ENCODE measurements at places on chromosomes 11 and 22.

DNA sequence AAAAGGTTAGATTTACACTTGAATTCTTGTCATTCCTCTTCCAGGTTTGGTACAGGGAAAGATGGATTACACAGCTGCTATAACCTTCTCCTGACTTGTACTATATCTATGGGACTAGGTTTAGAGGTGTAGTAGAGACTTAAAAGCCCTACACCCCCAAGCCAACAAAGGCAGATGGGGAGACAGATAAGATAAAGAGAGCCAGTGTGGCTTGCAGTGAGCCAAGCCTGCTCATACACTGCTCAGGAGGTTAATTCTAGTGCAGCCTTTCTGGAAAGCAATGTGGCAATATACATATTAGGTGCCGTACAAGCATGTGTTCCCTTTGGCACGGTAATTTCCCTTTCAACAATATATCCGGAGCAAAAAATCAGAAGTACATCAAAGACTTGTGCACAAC is 10.8 kb downstream of the SIK3 start:
- DNase-seq = no peak

GRCh38 chr11:86483940-86484794 is 109.5 kb downstream of the CCDC81 start:
- peak; percentile 97 for DNase-seq

GRCh38 chr11:68690671-68691401 is 6.5 kb downstream of the GAL start:
- no peak for DNase-seq

- DNase-seq = no peak
Observed at GRCh38 chr11:48093323-48093722, 113.0 kb downstream of the PTPRJ start.

DNA sequence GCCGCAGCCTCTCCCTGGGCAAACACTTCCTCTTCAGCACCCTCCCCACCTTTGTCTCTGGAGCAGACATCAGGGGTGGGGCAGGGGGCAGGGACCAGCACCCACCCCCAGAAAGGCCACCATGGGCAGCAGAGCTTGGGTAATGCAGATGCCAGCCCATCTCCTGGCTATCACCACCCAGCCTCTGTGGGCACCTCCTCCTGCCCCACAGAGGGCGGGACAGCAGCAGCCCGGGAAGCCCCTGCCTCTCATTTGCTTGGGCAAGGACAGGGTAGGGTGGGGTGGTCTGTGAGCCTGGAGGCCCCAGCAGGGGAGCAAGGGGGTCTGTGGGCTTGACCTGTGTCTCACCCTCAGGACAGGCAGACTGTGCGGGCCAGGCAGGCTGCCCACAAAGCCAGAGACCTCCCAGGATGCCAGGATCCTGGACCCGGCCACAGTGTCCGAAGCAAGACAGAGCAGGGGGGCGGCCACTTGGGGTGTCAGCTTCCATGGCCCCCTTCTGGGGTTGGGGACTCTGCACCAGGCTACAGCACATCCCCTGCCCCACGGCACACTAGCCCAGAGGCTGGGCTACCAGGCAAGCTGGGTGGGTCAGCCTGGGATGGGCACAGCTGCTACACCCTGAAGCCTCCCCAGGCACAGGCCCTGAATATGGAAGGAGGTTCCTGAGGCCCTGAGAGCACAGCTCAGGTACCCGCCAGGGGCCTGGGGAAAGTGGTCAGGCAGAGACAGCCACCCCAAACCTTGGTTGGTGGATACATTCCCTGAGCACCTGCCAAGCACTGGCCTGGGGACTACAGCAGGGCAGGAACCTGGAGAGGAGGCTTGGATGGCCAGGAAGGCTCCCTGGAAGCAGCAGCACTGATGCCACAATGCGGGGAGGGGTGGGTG is 4.5 kb downstream of the RNH1 start:
- no peak for DNase-seq
